GM23248 (cell line): ENCODE measurements at places on chromosomes 11 and 22.

GRCh38 chr22:49599039-49599438 lies 228.6 kb downstream of the BRD1 start:
- DNase-seq, result no peak

GRCh38 chr22:42637555-42637954 lies 2.8 kb downstream of the ATP5MGL start:
- no peak for DNase-seq

- no peak for DNase-seq
Measured at GRCh38 chr11:87013912-87014825, 23.6 kb upstream of the TMEM135 start.

- DNase-seq, result no peak
Measured at GRCh38 chr11:117223741-117224689, 7.9 kb downstream of the PCSK7 start.

GRCh38 chr22:27673839-27674238 lies 127.7 kb downstream of the MN1 start:
- DNase-seq, result no peak

GRCh38 chr11:2523821-2524391 lies 79.1 kb downstream of the KCNQ1 start:
- DNase-seq, result no peak

GRCh38 chr22:27876684-27877083 lies 42.4 kb downstream of the PITPNB start:
- DNase-seq, result peak; percentile 87

DNA sequence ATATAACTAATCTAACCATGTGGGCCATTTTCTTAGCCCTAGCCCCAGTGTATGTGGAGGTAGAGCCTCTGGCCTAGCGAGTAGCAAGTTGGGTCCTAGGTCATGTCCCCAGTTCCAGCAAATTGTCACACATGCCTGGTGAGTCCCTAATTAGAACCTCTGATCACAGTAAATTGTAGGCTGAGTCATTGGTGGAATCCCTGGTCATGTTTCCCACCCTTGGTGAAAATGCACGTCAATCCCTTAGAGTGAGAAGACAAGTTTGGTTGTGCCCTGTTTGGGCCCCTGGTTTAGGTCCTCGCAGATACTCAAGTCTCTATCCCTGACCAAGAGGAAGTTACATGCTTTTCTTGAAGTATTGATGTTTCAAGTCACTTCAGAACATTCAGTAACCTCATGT lies 46.7 kb downstream of the ATM start:
- no peak for DNase-seq

DNA sequence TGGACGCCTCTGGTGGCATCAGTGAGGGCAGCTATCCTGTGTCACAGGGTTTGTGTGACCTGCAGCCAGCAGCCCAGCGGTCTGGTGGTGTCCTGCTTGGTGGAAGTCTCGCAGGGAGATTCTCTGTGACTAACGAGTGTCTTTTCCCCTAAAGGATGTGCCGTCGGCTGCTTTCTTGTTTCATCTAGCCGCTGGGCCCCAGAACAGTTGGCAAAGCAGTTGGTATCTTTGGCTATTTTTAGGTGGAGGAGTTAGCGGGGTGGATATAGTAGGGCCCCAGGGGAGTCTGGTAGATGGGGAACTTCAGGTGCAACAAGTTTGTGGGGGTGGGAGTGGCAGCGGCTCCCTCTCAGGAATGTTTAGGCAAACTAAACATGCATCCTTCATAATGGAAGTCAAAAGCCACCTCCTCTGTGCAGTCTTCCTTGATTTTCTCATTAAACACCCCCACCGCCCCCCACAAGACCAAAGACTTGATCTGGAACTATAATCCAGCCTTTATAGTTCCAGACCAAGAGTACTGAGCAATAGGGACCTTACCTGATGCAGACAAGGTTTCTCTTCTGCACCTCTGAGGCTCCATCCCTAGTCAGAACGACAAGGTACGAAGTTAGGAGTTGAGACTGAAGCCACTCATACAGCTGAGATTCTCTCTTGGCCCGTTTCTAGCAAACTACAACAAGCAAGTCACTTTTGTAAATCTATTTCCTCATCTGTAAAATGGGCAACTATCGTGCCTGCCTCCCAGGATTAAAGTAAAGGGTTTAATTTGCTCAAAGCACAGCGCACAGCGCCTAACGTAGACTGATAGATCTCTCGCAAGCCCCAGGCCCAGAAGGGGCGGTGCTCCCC lies 1.1 kb upstream of the PELI3 start:
- no peak for DNase-seq

- DNase-seq, result no peak
Measured at GRCh38 chr22:22817468-22818201, 70.0 kb upstream of the IGLL5 start.
